ENCODE measurements at places on chromosomes 5 and 9.
A peak's percentile ranks its signal among the peaks of the same experiment; 100 is the strongest.

- peak; percentile 41 for DNase-seq
Measured at GRCh38 chr9:89096807-89097206, 81.8 kb downstream of the SHC3 start.

DNA sequence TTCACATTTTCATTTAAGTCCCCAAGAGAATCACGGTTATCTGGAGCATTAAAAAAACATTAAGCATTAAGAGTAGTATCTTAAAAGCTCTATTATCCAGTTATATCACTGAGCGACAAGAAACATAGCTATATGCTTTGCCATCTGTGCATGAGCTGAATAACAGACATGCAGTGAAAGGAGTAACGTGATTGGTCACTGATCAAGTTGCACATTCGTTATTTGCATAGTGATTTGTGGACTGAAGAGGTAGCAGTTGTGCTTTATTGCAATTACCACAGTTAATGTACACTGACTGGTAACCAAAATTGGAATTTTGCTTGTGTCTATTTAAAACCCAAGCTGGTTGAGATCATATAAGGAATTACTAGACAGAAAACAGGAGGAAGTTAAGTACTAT, 107.4 kb downstream of the MCTP1 start:
- no peak for DNase-seq

DNA sequence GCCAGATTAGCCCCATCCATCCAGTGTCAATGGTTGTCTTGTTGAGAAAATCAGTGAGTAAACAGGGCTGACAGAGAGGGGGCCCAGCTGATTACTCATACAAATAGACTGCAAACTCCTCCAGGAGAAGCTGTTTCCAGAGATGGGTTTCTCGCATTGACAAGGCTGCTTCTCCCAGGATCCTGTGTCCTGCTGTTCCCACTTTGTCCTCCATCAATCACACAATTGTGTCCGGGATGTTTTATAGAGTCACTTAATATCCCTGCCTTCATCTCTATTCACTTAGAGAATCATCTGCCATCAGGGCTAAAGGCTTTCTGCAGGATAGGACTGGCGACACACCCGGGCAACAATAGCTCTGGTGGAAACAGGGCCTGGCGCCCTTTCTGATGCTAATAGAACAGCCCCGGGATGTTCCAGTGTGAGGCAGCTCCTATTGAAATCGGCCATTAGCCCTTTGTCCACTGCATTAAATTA, 71.7 kb upstream of the TBCA start:
- DNase-seq = peak; percentile 74

- no peak for DNase-seq
Measured at GRCh38 chr9:127107929-127108876, 14.2 kb downstream of the ANGPTL2 start.

DNA sequence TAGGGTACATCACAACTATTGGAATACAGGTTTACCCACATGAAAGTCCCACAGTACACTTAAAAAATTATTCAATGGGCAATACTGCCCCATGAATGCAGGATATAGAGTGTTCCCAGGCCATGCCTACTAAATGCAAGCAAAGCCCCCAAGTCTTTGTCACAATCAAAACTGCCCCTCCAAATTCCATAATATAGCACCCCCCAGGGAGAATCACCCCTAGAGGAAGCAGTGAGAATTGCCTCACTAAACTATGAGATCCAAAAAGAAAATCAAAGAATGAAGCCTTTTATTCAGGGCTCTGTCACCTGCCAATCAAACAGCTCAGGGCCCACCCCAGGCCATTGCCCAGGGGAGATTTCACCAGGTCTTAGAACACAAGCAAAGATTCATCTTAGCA, 90.8 kb downstream of the ATPSCKMT start:
- DNase-seq = no peak

DNA sequence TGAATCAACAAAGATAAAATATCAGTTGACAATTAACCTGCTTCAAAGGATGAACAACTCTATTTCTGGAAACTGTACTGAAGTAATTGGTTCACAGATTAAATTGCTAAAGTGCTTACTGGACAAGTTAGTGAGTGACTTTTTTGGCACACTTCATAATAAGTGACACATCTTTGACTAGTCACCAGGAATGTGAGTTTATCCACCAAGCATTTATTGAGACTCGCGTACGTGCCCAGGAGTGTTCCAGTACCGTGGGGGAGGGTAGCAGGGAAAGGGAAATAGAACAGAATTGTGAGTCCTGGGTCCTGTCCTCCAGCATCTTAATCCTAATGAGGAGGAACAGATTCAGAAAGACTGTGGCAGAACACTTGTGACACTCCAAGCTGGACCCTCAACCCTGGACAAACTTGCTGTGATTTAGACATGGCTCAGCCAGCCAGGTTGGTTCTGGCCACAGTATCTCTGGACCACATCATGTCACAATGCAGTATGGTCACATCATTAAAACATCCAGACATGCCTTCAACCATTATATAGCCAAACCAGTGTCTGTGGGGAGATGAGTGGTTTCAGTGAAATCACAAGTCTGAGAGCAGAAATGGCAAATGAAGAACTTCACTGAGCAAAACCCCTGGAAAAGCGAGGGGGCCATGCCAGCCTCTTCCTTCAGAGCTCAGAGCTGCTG, 623.1 kb downstream of the BNC2 start:
- no peak for DNase-seq
